Kidney epithelial cell (primary cell): ENCODE measurements at places on chromosomes 2 and 18. TPM values are rescaled to one million over a fixed set of nuclear protein-coding genes. Genes with fewer than 3 reads are reported as not detected.

GRCh38 chr2:118755901-118756300 lies 91.5 kb downstream of the EN1 start:
- no peak for DNase-seq

- DNase-seq, result no peak
Observed at GRCh38 chr2:25817630-25818029, 60.7 kb downstream of the ASXL2 start.

- DNase-seq, result no peak
Observed at GRCh38 chr2:215685238-215685990, 249.5 kb upstream of the FN1 start.

DNA sequence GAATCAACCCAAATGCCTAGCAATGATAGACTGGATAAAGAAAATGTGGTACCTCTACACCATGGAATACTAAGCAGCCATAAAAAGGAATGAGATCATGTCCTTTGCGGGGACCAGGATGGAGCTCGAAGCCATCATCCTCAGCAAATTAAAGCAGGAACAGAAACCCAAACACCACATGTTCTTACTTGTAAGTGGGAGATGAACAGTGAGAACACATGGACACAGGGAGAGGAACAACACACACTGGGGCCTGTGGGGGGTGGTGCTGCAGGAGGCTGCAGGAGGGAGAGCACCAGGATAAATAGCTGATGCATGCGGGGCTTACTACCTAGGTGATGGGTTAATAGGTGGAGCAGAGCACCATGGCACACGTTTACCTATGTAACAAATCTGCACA lies 8.4 kb upstream of the PID1 start:
- DNase-seq, result no peak

The TWIST2 gene
- total RNA-seq, result 1.8 and 4.2 TPM in 2 replicates

The LHCGR gene
- total RNA-seq, result not detected in 2 replicates

The HES6 gene
- total RNA-seq, result 49.7 and 50.1 TPM in 2 replicates

The KIAA2012 gene
- total RNA-seq, result not detected in 2 replicates

The LOXHD1 gene
- 0.08 and 0.14 TPM in 2 replicates for total RNA-seq

The MSTN gene
- not detected in 2 replicates for total RNA-seq

GRCh38 chr2:22035361-22035830 lies 911.6 kb downstream of the TDRD15 start:
- DNase-seq, result no peak

- DNase-seq, result no peak
Observed at GRCh38 chr2:8498994-8499393, 182.9 kb upstream of the ID2 start.

DNA sequence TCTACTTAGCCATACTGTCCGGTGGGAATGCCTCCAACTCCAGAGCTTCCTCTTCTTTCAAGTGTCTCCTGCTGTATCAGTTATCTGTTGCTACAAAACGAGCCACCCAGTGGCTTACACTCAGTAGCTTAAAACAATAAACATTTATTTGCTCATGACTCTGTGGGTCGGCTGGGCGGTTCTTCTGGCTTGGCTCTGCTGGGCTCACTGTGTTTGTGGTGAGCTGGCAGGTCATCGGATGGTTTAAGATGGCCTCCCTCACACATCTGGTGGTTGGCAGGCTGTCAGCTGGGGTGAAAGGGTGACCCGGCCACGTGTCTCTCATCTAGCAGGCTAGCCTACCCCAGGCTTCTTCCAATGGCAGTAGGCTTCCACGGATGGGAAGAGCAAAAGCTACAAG lies 122.4 kb upstream of the SLC1A4 start:
- DNase-seq, result peak; percentile 66

DNA sequence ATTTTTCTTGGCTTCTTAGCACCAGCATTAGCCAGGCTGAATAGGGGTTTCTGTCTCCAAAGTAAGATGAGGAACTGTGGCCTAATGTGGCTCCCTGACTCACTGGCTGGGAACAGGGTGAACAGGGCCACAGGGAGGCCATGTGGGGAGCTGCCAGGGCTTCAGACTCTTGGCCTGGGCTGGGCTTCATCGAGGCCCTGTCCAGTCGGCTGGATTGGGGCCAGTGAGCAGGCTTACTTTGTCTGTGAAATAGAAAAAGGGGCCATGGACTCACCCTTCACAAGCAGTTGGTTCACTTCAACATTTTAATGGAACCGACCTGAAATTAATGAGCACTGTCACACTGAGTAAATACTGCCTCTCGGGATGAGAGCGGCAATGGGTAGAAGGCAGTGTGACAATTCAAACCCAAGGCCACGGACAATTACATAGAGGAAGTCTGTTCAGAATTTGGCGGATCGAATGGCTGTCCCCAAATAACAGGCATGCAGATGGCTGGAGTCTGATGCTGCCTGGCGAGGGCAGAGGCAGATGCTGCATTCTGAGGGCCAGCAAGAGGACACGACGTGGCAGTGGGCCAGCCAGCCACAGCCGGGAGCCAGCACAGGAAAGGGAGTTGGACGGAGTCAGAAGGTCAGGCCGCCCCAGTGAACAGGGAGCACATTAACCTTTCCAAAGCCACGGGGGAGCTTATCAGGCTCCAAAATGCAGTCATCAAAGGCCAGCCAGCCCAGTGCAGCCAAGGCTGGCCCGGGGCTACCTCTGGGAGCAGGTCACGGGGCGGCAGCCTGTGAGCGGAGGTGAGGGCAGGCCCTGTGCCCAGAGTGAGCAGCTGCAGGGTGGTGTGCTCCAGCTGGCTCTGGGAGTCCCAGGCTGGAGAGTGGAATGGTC lies 146.6 kb upstream of the REV1 start:
- no peak for DNase-seq

- no peak for DNase-seq
Observed at GRCh38 chr2:170505631-170506275, 209.4 kb upstream of the SP5 start.

DNA sequence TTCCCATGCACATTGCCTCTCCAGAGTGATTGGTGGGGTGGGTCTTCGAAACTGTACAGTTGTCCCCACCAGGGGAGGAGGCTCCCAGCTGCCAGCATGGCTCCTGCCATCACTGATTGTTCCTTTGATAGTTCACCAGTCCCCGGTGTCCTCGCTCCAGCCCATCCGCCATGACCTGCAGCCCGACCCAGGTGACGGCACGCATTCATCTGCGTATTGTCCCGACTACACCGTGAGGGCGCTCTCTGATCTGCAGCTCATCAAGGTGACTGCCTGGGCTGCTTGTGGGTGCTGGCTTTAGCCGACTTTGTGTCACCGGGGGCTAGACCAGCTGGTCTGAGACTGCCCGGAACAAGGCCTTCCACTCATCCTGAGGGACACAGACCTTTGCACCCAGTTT lies 12.4 kb downstream of the CNNM3 start:
- no peak for DNase-seq

DNA sequence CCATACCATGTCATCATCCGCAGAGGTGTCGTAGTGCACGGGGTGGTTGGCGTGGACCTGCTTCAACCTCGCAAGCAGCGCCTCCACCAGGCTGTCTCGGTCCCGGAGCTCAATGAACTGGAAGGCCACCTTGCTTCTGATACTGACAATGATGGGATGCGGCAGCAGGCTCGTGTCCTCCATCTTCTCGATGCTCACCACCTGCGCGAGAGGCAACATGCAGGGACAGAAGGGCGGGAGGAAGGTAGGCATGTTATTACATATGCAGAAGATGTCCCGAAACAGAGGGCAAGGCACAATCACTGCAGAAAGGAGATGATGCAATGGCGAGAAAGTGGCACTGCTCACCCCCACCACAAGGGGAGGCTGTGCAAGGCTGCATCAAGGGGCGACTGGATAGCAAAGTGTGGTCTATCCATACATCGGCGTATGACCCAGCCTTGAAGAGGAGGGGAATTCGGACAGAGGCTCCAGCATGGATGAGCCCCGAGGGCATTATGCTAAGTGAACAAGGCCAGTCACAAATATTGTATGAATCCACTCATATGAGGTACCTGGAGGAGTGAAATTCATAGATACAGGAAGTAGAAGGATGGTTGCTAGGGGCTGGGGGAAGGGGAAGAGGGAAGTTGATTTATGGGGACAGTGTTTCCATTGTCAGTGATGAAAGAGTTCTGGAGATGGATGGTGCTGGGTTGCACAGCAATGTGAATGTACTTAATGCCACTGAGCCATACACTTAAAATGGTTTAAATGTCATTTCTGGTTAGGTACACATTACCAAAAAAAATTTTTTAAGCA lies 36.6 kb downstream of the RPL31 start:
- DNase-seq, result no peak

DNA sequence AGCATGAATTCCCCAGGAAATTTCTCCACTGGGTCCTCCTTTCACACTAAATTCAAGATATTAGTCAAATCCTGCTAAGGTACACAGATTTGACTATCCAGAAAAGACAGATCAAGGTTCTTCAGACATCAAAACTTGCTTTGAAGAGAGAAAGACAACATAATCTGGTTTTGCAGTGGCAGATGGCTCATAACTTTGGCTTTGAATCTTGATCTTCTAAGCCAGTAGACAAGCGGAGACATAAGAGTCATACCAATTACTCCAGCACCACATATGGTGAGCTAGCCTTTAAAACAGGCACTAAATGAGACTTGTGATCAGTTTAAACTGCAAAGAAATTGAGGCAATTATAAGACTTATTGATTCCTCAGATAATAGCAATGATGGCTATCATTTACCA lies 29.3 kb downstream of the PDE11A start:
- no peak for DNase-seq

The NXPH2 gene
- total RNA-seq, result not detected in 2 replicates

DNA sequence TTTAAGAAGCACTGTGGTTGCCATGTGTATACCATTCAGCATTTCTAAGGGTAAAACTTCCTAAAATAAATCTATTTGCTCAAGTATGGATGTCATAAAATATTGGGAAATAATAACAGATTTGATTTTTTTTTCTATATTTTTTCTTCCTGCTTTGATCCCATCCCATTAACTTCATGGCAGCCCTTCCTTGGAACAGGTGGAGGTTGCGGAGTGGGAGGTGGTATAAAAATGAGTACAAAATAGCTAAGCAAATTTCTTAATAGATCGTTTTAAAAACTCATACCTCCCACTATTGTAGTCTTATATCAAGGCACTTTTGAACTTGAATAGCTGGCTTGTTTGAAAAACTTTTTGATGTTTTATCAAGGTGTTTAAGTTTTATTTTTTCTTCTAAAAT lies 152.1 kb upstream of the KYNU start:
- no peak for DNase-seq

The TMEM182 gene
- total RNA-seq, result 4.7 and 5.9 TPM in 2 replicates

The KCNIP3 gene
- total RNA-seq, result 5.1 and 7.2 TPM in 2 replicates

DNA sequence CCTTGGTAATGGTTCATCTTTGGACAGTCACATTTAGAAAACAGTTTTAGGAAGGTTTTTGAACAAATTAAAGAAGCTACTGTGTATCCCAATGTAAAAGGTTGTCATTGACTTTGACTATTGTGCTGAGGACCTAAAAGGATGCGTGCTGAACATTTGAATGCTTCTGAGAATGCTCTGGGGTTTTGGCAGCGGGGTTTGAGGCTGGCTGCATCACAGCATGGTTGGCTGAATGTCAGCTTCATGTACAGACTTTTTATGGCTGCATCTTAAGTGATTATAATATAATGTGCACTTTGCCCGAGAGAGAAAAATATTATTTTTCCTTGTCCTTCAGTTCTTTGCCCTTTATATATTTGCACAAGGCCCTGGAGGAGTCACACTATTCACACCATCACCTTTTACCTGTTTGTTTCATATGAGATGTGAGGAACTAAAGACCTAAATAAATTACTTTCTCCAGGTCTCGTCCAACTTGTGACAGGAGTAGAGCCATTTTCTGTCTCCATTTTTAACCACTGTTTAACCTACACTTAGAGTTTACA lies 125.9 kb downstream of the CCDC85A start:
- DNase-seq, result no peak
